ENCODE measurements at places on chromosomes 1 and 21.

DNA sequence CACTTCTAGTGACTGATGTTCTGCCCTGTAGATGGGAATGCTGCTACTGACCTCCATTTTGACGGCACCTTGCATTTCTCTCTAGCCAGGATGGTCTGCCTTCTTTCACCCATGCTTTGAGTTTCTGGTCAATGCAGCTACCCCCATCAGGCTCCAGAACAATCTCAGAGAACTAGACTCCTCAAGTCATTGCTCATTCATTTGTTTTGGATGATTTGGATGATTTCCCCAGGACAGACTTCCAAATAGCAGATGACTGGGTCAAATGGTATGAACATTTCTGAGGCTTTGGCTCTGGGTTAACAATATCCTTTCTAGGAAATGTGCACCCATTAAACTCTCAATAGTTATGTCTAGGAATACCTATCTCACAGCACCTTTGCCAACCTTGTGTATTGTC, 63.9 kb downstream of the CSMD2 start:
- DNase-seq = no peak

- DNase-seq = no peak
These were observed 32.6 kb downstream of the CDCP2 start for GRCh38 chr1:54120018-54120697.

- no peak for DNase-seq
These were observed 890.3 kb upstream of the ADGRL2 start for GRCh38 chr1:80910426-80910825.

DNA sequence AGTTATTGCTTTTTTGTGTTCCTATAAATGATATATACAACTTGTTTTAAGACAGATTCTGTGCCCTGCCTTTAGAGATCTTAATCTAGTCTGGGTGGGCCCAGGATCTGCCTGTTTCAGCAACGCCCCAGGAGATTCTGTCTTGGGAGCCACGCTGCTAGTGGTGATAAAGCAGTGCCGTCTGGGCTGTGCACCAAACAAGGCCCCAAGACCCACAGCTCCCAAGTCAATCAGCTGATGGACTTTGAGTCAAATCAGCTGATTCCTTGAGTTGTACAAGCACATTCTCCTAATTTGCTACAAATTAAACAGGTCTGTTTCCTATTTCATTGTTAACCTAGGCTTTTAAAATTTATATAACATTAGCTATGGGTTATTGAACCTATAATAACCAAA, 15.7 kb upstream of the SLC44A3 start:
- no peak for DNase-seq

DNA sequence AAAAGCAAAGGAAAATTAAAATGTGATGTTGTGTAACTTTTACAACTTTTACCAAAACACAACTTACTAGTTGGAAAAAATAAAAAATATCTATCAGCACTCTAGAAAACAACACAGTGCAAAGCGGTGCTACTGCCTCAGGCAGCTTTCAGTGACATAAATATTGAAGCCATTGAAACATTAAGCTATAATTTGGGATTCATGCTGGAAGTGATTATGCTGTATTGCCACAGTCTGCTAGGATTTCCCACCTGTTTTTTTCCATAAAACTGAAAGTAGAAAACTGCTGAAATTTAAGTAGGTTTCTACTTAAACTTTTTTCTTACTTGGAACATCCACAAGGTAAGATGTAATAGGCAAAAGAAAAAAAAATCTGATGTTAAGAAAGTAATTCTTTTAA, 674.4 kb downstream of the KCNT2 start:
- DNase-seq = no peak

GRCh38 chr1:244865028-244865371, 657 bp upstream of the HNRNPU start:
- no peak for DNase-seq

DNA sequence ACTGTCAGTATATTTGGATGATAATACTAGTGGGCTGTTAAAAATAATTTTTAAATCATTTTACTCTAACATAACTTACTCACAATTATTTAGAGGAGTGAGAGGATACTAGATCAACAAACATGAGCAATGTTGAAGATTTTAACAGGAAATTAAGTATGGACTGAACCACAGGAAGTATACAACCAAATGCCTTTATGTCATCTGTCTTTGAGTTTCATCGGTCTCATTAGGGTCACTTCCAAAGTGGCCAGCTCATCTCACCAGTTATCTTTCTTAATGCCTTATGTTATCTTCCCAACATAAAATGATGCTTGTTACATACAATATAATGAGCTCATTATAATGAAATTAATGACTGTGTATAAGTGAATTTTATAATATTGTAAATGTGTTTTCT, 1.5 kb upstream of the RGS1 start:
- DNase-seq = no peak

DNA sequence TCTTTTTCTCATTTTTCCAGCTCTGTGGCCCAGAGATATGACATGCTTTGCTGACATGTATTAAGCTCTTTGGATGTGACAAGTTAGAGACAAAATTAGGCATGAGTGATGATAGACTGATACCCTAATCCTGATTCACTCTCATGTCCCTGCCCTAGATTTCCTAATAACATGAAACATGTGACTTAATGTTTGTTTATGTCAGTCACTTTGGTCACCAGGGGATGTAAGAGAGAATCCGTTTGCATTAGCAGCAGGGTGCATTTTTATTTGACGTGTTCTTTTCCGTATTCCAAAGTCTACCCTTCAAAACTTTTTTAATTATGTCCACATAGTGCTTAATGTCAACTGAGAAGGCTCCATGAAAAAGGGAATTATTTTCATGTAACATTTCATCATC, 192.4 kb downstream of the HMCN1 start:
- peak; percentile 19 for DNase-seq
